ENCODE measurements at places on chromosomes 7 and 10. TPM values are rescaled to one million over a fixed set of nuclear protein-coding genes. Genes with fewer than 3 reads are reported as not detected.

PAX2 gene
- total RNA-seq, result not detected

PTN gene
- 185 TPM for total RNA-seq

MYO3A gene
- 2.2 TPM for total RNA-seq

ATP6V0E2 gene
- 115 TPM for total RNA-seq

TRIM74 gene
- total RNA-seq, result 0.25 TPM

CYP2C19 gene
- total RNA-seq, result 0.25 TPM

MRLN gene
- total RNA-seq, result 0.49 TPM

CEP55 gene
- total RNA-seq, result 1.7 TPM

HECW1 gene
- 35.4 TPM for total RNA-seq

PLA2G12B gene
- not detected for total RNA-seq

CRTAC1 gene
- 6.6 TPM for total RNA-seq

AMPH gene
- total RNA-seq, result 47.0 TPM

EIF4H gene
- 105 TPM for total RNA-seq

All from temporal lobe (tissue), 4 donors.